Right kidney (tissue), 9 donors: ENCODE measurements at places on chromosomes 7 and 10.

- no peak for DNase-seq
Measured at GRCh38 chr7:28701731-28702130, 256.4 kb downstream of the TRIL start.

DNA sequence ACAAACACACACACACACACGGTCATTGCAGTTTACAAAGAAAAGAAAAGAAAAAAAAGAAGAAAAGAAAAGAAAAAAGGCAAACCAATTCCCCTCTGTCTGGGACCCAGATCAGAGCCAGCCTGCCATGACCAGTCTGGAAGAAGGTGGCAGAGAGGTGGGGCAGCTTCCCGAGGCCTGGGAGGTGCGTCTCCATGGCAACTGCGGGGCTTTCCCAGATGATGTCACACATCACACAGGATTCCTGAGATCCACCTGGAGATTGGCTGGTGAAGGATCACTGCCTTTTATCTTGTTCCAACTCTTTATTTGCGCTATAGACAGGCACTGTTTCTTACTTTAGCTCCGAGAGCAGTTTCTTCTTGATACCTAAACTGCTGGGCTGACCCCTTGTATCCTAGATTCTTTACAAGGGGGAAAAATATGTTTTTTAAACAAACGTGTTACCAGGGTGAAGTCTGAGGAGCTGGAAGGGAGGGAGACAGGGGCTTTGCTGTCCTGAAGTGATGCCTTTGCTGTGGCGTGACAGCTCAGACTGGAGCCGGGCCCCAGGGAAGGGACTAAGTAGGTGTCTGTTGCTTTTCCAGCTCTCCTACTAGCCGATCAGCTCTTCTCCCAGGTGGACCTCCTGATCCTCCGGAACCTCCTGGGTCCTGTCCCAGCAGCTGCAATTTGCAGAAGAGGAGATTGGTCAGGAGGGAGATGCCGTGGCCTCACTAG, 298.5 kb downstream of the KLF6 start:
- DNase-seq = peak; percentile 54

- no peak for DNase-seq
Measured at GRCh38 chr7:86776136-86776535, 132.4 kb downstream of the GRM3 start.

DNA sequence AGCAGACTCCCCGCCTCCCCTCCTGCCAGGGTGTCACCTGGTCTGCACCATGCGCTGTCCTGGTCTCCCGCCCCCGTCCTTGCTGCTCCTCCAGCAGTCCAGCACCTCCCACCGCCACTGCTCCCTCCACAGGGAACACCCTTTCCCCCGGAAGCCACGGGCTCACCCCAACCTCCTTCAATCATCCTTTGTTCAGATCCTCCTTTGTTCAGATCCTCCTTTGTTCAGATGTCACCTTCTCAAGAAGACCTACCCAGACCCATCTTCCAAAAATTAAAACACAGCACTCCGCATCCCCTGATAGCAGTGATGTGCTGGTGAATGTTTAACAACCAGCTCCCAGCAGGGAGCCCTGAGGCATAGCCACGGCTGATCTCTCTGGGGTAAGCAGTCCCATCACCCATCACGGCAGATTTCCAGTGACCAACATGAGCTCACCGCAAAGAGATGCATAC, 237.7 kb downstream of the USP6NL start:
- DNase-seq = no peak

DNA sequence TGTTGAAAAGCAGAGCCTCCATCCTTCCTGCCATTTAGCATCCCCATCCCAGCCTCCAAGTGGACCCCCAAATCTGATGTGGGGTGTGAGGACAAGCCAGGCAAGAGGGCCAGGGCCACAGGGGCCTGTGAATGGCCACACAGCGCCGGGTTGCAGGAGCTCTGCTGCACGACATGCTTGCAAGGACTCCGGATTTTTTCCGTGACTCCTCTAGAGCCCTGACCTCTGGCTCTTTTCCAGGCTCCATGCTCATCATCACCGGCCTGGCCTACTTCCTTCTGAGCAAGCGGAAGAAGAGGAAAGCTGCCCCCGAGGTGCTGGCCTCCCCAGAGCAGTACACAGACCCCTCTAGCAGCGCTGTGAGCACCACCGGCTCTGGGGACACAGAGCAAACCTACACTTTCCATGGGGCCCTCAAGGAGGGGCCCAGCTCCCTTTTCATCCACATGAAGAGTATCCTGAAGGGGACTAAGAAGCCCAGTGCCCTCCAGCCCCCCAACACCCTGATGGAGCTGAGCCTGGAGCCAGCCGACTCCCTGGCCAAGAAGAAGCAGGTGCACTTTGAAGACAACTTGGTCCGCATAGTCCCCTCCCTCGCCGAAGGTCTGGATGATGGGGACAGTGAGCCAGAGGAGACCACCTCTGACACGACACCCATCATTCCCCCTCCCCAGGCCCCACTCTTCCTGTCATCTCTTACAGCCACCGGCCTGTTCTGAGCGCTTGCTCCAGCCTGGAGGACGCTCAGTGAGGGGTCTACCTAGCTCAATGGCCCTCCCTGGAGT, 23.5 kb downstream of the TMEM72 start:
- no peak for DNase-seq

DNA sequence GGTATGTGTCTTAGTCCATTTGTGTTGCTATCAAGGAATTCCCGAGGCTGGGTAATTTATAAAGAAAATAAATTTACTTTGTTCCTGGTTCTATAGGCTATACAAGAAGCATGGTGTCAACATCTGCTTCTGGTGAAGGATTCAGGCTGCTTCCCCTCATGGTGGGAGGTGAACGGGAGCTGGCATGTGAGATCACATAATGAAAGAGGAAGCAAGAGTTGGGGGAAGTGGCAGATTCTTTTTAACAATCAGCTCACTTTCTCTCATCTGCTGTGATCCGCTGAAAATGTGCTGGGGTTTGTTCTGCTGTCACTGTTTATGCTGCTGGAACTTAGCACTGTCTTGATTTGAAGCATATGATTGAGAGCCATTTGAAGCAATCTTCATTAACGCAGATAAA, 730.0 kb upstream of the SORCS1 start:
- no peak for DNase-seq

DNA sequence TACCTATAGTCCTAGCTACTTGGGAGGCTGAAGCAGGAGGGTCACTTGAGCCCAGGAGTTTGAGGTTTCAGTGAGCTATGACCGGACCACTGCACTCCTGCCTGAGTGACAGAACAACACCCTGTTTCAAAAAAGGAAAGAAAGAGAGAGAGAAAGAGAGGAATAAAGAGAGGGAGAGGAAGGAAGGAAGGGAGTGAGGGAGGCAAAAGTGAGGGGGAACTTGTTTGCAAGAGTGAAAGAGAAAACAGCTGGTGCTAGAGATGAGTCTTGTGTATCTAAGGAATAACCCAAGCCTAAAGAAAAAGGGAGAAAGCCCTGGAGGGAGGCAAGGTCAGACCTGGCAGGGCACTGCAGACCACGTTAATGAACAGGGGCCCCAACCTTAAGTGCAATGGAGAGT, 4.8 kb upstream of the NT5C2 start:
- no peak for DNase-seq

GRCh38 chr7:113120647-113121046, 2.3 kb upstream of the SMIM30 start:
- DNase-seq = no peak

GRCh38 chr7:155682484-155682883, 38.0 kb downstream of the RBM33 start:
- no peak for DNase-seq

DNA sequence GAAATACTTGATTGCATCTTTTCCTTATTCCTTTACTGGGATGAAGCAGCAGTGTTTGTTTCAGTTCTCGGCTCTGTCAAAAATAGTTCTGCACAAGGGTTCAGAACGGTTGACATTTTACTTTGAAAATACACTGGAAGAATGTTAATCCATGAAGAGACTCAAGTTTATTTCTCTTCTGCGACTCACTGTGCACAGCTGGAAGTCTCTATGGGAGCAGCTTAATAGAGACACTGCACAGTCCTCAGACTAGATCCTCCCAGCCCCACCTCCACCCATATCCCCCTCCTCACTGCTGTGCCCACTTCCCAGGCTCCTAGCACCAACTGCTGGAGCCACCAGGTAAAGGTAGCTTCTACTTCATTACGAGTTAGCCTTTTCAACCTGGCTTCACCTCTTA, 517.8 kb downstream of the GRID1 start:
- DNase-seq = no peak

DNA sequence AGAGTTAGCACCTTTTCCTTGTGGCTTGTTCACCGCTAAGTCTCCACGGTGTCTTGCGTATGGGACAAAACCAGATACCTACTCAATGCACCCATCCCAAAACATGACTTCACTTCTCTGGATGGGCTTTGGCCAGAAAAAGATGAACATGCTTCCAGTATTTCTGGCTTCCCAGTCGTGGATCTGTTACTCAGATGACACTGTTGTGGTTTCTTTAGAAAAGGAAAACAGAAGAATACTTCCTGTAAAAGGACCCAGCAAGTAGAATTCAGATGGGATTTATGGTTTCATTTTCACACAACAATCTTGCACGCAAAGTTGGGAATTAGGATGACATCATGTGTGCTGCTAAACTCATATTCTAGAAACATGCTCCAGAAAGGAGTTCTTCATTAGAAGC, 216.7 kb downstream of the ADAM12 start:
- DNase-seq = no peak

DNA sequence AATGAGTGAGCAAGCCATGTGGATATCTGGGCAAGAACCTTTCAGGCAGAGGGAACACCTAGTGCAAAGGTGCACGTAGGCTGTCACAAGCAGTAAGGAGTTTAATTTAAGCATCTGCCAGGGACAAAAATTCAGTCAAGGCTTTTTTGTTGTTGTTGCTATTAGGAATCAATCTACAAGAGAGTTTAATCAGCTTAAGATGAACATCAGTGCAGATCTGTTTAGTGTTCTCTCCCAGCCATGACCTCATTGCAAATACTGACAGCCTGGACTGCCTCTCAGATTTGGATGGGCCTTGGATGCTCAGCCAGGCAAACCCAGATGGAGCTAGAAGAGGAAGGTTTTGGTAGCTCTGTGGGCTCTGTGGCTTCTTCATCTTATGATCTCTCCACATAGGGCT, 3.3 kb upstream of the GLCCI1 start:
- DNase-seq = no peak

DNA sequence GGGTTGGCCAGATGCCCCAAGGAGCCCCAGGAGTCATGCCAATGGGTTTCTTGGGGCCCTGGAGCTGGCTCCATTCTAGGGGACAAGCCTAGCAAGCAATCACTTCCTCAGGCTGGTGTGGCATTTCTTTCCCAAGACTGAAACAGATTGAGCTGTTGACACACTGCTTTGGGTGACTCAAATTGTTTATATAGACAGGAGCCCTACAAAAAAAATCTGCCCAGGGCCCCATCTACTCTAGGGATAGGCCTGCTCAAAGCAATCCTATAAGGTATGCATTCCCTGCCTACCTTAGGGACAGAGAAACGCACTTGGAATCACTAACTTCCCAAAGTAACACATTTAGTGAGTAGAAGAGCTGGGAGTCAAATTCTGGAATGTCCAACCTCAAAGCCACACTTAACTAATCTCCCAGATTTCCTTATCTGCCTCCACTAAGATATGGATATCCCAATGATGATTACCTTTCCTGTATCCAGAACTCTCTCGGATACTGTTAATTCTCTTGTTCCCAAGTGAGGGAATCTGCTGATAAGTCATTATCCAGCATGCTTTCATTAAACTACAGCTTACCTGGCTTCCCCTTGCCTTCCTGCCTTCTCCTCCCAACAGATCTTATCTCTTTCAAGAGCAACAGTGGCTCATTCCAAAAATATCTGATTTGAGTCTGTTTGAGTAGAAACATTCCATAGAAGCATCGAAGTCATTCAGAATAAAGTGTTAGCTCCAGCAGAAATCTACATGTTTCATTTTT, 3.1 kb downstream of the ABLIM1 start:
- no peak for DNase-seq

DNA sequence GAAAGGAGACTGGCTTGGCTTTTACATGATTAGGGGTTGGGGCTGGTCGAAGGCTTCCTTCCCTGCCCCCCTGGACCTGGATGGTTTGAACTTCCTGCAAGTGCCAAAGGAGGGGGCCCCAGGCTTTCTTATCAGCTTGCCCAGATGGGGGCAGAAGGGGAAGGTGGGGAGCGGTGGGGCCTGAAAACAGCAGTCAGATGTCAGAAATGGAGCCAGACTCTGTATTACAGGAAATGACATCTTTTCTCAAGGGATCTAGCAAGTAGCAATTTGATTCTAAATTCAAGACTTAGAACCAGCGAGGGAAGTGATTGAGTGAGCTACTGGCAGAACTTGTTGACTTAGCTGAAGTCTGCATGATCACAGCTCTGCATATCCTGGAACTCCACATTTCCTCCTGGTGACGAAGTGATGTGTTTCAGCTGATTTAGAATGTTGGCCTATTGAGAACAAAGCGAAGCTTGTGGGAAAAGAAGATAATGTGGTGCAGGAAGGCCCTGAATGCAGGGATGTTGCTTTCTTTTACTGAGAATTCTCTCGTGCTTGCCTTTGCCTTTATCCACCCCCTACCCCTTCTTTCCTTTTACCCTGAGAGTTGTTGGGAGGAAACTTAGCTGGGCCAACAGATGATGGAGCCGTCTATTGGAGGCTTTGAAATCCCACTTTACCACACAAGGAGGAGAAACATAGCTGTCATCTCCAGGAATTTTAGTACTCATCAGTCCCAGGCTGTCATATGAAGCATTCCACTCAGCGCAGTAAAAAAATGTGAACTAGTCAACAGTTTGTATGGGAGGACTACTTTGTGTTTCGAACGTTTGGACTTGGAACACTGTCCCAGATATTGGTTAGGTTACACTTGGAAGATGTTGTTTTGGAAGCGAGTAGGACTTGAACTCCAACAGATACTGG, 43.2 kb downstream of the CCNY start:
- no peak for DNase-seq

DNA sequence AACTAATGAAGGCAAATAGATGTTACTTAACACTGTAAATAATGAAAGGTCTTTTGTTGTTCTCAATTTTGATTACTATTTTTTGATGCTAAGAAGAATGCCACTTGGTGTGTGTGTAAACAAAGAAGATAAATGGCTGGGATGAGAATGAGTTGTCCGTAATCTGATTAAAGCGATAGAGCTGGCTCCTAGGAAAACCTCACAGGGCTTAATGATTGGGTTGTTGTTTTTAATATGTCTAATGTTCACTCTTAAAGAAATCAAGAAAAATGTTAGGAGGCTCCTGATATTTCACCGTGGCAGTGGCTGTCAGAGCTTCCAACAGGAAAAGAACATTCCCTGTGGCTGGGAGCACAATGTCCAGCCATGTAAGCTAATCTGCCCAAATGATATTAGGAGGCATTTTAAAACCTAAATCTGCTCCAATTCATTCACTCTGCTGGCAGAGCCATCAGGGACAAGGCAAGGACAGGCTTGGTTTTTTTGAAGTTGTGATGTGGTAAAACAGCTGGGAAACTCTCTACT, 243.9 kb downstream of the SNX10 start:
- DNase-seq = no peak

- no peak for DNase-seq
Measured at GRCh38 chr7:41738806-41739205, 35.9 kb upstream of the INHBA start.

GRCh38 chr10:28396331-28396730, 93.5 kb upstream of the MPP7 start:
- no peak for DNase-seq
